ENCODE measurements at places on chromosomes 4 and X.

DNA sequence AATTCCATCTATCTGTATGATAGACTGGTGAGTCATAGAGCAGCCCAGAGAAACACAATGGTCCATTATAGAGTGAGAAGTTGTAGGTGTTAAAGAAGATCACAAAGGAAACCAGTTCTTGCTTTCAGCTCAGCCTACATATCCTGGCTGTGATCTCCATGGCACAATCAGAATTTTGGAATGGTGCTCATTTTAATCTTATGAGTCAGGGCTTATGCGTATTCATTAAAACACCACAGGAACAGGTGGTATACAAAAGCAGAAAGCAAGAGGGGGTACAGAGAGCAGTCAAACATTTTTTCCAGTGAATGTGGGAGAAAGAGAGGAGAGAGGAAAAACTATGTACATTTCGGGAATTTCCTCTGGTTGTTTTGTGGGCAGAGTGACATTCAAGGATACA lies 126.9 kb downstream of the MFAP3L start:
- DNase-seq: no peak

DNA sequence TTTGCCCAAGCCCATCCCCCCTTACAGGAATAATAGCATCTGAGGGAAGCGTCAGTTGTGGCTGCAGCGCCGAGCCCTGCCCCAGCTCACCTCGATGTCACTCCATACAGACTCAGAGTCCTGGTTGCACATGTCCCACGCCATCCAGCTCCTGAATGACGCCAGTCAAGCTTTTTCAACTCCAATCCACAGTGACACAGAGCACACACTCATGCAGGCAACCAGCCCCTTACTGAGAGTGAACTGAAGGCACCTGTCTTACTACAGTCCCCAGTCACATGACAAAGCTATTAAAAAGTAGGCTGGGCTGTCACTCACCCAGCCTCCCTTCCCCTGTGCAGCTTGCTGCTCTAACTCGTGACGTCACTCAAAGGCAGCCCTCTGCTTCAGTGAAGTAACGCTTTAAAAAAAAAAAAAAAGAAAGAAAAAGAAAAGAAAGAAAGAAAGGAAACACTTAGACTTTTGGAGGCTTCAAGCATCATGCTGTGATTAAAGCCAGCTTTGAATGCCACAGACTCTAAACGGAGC lies at the start of gene PPARGC1A:
PPARGC1A (minus strand) TSS at position 234 of the 528 bp plus-strand sequence; CDS start at position 144, 90 bp downstream.
- DNase-seq: no peak

DNA sequence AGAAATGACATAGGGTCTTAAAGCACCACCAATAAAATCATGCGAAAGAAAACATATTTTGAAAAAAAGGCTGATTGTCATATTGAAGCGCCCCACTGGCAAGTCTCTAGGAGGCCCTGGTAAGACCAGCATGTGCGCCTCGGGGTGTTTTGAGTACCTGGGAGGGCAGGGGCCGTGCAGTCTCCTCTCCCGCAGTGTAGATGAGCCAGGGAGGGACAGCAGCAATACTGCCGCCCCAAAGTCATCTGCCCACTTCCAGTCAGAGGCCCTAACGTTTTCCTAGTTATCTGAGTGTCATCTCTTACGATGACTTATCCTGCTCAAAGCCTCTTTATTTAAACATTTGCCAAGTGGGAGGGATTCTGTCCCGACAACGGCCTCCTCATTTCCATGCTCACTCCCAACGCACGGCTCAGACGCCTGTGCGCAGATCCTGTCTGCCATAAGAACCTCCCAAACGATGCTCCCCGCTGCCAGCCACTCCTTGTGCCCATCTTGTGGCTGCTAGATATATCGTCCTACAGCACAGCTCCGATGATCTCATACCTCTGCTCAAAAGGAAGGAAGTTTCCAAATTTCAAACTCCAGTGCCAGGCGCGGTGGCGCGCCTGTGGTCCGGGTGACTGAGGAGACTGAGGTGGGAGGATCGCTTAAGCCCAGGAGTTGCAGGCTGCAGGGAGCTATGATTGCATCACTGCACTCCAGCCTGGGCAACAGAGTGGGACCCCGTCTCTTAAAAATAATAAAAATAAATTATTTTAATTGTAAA lies 17.2 kb upstream of the SCRG1 start:
- no peak for DNase-seq

DNA sequence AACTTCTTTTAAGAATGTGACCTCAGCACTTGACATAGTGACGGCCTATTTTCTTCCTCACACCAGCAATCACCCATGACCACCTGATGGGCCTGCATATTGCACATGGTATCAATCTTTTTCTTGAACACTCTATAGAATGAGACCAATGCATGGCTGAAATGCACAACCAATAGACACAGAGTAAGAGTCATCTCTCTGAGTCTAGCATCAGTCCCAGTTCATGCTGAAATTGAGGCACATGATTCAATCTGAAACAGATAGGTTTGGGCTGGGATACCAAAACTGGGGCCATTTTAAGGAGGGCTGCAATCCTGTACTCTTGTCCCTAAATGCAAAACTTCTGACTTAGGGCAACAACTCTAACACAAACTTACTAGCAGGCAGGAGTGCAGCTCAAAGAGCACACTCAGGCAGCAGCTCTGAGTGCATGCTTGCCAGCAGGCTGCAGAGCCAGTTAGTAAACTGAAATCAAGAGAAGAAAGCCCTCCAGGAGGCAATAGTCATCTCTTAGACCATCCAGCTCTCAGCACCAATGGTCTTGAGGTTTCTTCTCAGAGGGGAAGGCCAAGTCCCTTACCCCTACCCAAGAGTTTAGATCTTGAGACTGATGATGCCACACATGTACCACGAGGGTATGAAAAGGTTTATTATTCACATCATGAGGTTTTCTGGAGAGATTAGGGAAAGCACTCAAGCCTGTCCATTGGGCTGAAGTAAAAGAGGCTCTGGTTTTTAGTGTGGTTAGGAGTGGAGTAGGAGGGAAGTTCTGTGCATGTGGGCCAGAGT lies 24.7 kb upstream of the GPR101 start:
- DNase-seq: no peak

GRCh38 chrX:48789366-48790220 lies 3.2 kb downstream of the GATA1 start:
- no peak for DNase-seq

GRCh38 chr4:109574443-109574850 lies 14.4 kb downstream of the MCUB start:
- DNase-seq: no peak
